ENCODE measurements at places on chromosomes 7 and 10.

GRCh38 chr7:15515252-15515651 is 46.6 kb downstream of the AGMO start:
- DNase-seq: no peak

DNA sequence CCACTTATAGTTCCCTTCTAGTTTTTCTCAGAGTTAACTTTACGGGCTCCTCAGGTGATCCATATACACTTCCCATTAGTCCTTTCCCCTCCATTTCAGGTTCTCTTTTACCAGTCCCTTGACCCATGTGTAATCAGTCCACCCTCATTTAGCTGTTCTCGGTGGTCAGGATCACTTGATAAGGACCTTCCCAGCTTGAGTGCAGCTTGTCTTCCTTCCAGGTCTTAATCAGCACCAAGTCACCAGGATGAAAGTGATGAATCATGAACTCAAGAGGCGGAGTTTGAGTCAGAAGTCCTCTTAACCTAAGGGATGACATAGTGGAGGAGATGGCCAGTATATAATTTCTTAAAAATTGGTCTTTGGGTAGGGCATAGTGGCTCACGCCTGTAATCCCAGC is 63.1 kb upstream of the CNTNAP2 start:
- no peak for DNase-seq

DNA sequence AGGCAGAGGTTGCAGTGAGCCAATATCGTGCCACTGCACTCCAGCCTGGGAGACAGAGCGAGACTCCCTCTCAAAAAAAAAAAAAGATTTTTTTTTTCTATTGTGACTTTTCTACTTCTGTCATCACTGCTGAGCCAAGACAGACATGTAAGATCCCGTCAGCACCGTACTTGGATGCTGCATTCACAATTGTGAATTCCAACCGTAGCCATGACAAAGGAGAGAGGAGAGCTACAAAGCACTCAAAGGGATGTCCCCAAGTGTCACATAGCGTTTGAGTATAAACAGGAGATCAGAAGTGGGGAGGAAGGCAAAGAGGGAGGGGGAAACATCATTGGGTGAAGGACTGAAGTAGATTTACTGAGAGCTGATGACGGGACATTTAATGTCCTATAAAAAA is 144.2 kb downstream of the PRPF18 start:
- no peak for DNase-seq

DNA sequence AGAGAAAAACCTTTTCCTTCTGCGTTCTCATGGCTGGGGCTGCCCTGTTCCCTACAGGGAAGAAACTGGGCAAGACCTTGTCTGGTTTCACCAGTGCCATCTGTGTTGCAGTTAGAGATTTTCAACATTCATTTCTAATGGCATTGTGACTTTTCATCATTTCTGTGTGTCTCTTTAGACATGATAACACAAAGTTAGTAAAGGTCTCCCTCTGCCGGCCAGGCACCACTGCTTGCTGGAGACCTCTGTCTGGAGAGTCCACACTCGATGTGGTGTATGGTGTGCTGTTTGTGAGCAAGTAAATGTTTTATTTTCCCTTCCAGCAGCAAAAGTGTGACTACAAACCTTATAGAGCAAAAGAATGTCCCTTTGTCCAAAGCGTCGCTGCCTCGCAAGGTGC is 213.5 kb downstream of the PAXIP1 start:
- no peak for DNase-seq

- DNase-seq: no peak
Observed at GRCh38 chr7:73715648-73716317, 3.7 kb downstream of the STX1A start.

DNA sequence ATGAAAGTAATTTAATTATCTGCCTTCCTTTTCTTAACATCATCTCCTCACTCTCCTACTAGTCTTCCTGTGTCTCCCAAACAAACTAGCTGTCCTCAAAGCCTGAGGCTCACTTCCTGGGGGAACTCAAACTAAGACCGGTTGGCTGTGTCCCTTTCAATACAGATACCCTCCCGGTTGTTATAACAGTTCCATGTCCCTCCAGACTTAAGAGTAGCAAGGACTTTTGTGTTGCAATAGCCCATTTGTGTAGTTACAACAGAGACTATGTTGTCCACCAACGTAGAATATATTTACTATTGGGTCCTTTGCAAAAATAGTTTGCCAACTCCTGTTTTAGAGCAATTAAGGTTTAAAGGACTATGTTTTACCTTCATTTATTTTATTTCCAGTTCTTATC is 8.6 kb upstream of the TARP start:
- no peak for DNase-seq

- DNase-seq: no peak
Observed at GRCh38 chr10:4623757-4624420, 202.1 kb upstream of the AKR1E2 start.

DNA sequence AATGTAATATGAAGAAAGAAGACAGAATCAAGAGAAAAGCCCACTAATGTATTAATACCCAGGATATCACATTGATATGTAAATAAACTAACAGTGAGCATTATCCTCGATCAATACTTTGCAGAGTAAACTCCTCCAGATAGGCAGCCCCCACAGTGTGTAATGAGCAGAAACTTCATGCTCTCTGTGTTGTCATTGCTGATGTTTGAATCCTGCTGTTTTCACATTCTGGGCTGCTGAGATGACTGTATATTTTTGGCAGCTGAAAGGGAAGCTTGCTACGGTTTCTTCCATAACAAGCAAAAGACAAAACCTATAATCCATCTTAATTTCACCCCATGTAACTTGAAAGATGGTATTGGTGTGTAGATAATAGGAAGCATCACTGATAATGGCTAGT is 15.3 kb upstream of the THSD7A start:
- DNase-seq: no peak

GRCh38 chr7:139595806-139596205 is 72.3 kb downstream of the CLEC2L start:
- DNase-seq: no peak

DNA sequence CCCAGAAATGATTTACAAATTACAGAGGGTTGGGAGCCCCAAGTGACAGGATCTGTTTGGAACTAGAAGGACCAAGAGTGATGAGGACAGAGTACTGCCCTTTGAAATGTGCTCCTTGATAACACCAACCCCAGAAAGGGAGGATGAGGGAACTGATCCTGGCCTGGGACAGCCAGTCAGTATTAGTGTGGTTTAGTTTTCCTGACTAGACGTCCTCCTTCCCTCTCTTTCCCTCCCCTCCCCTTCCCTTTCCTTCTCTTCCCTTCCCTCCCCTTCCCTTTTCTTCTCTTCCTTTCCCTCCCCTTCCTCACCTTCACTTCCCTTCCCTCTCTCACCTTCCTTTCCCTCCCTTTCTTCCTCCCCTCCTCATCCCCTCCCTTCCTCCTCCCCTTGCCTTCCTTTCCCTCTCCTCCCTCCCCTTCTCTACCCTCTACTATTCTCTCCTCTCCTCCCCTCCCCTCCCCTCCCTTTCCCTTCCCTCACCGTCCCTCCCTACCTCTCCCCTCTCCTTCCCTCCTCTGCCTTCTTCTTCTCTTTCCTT is 31.0 kb upstream of the BICC1 start:
- DNase-seq: no peak

DNA sequence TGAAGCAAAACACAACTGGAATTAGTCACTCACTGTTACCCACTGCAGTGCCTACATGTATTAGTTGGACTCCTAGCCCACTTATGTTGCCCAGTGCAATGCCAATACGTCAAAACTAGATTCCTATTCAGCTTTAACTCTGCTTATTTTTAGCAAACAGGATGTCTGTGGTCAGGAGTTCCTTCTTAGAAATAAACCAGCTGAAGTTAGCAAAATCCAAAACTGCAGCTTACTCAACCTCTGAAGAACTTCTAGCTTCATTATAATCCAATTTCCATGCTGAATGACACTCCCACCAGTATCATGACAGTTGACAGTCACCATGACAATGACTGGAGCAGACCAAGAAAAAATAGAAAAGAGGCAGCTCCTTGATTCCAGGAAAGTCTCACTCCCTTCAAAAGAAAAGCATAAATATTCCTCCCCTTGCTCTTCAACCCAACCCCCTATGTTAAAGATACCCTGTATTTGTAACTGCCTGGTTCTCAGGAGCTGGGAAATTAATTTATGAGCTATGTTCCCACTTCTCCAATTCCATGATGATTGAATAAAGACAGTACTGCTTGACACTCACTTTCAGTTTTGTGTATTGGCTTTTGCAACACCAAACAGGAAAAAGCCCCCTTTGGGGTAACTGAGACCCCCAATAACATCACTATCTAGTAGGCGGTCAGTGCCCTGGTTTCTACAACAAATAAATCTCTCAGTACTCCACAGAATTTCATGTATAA is 327.4 kb downstream of the SORCS1 start:
- no peak for DNase-seq

- no peak for DNase-seq
Observed at GRCh38 chr7:132424821-132425724, 151.2 kb downstream of the PLXNA4 start.

DNA sequence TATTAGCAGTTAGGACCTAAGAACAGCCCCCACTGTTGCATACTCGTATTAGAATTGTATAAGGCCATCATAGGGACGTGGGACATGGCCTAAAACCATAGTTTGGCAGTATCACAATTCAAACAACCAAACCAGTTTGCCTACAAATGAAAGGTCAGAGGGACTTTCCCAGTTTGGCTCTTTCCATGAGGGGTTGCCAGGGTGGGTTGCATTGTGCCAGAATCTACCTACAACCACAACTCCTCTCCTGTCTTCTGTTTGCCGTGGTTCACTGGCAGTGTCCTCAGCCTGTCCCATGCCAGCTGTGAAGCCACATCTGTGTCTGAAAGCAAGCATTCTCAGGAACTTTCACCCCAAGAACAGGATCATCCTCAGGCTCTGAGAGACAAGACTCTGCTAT is 44.5 kb downstream of the PIK3AP1 start:
- no peak for DNase-seq

DNA sequence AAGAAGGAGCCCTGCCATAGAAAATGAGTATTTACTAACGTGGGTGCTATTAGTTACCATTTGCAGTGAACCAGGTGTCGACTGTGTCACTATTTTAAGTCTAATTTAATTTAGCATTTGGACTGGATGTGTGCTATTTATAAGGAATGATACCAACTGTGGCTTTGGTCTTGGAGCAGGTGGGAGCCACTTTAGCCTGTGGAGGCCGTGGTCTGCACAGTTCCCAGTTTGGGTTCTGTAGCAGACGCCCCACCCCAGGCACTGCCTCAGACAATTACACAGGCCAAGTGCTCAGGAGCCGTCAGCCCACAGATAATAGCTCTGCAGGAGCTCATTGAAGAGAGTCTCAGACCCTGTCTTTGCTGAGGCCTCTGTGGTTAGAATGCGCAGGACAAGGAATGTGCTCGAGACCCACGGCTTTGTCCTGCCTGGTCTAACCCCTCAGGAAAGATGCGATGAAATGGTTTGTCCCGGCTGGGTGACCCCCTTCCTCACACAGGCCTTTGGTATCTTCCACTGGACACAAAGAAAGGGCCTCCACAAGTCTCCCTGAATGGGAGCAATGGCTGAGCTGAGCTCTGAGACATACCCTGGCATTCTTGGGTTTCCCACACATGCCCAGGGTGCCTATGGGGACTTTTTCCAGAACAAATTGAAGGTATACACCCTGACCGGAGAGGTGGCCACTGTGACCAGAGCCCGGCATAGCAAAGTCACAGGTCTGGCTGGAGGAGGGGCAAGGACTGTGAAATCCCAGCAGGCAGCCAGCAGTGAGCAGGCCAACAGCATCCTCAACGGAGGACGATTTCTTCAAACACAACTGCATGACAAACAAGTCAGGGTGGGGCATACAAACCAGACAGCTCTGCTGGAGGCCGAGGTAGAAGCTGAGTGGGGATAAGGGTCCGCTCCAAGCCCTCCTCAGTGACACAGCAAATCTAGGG is 251.2 kb downstream of the ARHGAP12 start:
- no peak for DNase-seq

GRCh38 chr7:31410265-31410664 is 69.7 kb upstream of the NEUROD6 start:
- DNase-seq: no peak

GRCh38 chr7:153509768-153510167 is 542.4 kb upstream of the DPP6 start:
- DNase-seq: no peak

- DNase-seq: no peak
Observed at GRCh38 chr7:139916717-139917395, 87.8 kb downstream of the TBXAS1 start.

GRCh38 chr10:62457196-62457595 is 83.0 kb downstream of the ZNF365 start:
- no peak for DNase-seq

DNA sequence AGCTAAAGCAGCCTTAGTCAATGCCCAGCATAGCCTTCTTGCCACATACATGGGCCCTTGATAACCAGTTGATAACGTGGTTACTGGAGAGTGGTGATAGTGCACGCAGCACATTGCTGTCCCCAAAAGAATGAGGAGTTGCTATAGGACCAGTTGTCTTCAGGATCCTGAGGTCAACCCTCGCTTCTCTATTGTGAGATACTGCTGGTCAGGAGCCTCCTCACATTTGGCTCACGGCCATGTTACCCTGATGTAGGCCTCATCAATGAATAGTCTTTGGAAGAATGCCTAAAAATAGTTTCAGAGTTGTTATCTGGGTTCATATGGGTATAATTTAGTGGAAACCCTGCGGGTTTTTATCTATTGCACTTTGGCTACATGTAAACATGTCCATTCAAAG is 230.7 kb downstream of the VTI1A start:
- DNase-seq: no peak

DNA sequence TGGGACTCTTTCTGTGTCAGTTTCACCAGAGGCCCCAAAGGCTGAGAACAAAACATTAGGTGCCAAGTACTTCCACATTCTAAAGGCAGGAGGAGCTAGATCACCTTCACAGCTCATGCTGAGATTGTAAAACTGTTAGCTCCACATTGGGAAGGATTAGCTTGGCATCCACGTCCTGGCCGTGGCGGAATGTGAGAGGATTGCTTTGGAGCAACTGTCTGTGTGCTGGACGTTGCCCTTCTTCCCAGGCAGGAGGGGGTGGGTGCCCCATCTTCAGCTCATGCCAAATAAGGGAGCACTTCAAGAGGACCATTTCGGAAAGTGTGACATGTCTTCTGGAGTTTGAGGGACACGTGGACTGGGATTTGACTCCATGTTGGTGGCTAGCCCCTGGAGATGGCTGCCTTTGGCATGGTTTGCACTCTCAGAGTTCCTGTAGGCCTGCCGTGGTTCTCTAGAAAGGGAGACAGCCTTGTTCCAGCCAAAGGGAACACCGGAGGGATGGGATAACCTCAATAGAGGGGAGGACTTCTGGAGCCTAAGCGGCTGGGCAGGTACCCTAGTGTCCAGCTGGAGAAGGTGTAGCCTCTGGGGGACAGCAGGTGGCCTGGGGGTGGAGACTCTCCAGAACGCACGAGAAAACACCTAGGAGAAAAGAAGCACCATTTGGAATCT is 19.9 kb upstream of the FMC1 start:
- DNase-seq: no peak

Measured in T-helper 2 cell (primary cell).